Pons (tissue), 1 donor: ENCODE measurements at places on chromosomes 6 and 20.

DNA sequence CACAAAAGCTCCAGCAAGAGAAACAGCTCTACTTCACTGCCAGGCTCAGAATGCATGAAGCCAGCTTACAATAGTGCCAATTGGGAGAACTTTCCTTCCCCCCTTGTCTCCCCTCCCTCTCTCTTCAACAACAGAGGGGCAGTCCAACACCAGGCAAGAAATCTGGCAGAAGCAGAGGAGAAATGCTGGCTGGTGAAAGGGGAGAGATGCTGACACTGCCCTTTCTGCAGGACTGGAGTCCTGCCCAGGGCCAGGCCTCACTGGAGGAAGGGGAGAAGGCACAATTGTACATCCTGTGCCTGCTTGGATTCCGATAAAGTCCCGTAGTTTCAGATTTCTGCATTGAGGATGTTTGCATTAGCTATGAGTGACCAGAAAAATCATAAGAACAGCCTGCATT, 148.6 kb downstream of the LRRC1 start:
- peak; percentile 72 for DNase-seq

- DNase-seq: no peak
Observed at GRCh38 chr6:162271922-162272321, 455.6 kb downstream of the PRKN start.

DNA sequence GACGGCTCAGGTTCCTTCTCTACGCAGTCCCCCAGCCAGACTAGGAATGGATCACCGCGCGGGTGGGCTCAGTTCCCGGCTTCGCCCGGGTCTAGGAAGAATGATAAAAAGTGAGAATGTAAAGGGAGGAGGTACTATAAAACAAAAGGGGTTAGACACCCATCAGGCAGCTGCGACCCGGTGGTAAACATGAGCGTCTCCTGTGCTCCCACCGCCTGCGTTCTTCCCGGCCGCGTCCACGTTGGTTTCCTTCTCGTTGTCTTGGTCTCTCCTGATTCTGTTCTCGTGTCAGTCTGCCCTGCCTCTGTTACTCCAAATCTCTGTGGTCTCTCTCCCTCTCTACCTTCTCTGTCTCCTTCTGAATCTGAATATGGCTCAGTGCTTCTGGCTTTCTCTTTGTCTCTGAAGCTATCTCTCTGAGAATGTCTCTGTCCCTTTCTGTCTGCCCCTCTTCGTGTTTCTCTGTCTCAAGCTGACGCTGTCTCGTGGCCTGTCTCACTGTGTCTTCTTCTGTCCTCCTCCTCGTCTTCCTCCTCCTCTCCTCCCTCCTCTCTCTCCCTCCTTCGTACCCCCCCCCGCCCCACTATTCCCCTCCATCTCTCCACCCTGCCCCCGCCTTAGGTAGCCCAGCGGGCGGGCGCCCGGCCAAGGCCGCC, 41.6 kb upstream of the FOXP4 start:
- no peak for DNase-seq

GRCh38 chr6:1809291-1809988, 199.7 kb downstream of the FOXC1 start:
- no peak for DNase-seq

DNA sequence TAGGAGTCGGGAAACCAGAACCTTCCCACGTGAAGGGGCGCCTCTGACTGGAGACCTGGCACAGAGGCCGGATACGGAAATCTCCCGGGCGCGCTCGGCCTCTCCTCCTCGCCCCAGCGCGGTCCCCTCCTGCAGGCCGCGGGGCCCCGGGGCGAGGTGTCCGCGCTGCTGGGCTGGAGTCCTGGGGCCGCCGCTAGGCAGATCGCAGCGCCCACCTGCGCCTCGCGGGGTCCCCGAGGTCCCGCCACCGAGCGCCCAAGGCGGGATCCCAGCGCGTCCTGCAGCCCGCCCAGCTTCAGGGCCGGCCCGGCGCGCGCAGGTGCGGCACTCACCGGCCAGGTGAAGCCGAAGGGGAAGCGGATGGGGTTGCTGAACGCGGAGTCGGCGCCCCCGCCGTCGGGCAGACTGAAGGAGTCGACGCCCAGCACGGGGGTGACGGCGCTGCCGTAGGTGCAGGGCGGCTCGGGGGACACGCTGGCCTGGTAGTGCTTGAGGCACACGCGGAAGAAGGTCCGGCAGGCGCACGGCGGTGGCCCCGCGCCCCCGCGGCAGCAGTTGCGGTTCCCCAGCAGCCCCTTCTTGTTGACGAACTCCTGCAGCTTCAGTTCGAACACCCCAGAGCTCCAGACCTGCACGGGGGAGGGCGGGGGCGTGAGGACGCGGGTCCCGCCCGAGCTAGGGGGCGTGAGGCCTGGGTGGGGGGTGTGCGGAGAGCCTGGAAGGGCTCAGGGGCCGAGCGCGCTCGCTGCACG, 1.5 kb downstream of the DLL1 start:
- no peak for DNase-seq

DNA sequence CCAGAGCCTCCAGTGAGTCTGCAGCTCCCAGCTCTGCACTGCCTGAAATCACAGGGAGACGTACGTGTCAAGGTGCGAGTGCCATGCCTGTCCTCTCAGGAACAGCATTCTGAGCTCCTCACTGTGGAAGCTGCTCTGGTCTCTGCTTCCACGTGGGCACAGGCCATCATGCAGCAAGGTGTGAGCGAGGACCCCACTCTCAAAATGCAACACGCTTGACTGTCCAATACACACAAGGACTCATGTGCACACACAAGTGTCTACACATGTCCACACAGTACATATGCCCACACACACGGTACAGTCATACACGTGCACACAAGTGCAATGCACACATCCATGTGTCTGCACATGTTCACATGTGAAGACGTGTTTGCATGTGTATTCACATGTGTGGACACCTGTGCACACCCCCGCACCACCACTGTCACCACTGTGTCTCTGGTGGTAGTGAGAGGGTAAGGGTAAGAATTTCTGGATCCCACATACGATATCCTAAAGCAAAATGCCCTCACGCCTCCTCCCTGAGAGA, 260.5 kb downstream of the DLL1 start:
- no peak for DNase-seq

DNA sequence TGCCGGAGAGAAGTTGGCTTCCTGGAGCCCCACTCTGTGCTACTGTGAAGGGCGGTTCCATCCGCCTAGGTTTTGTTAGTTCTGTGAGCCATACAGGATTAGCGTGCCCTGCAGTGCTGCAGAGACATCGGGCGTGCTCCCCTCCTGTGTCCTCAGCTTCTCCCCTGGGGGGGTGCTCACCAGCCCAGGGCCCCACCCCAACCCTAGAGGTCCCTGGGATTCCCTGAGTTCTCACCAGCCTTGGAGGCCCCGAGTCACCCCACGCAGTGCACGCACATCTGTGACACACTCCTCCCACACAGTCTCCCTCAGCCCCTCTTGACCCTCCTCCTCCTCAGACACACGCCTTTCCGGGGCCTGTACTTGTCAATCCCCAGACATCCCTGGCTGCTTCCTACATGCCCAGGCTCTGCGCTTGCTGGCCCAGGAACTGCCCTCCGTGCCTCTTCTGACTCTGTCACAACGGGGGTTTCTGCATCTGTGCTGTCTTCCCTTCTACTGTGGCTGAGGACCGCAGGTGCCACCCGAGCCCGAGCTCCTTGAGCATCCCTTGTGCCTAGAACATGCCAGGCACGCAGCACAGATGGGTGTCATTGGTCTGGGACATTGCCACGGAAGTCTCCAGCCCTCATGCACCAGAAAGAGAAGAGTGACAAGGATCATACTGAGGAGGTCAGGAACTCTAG, 123.2 kb upstream of the RPS6KA2 start:
- DNase-seq: no peak

- DNase-seq: no peak
Observed at GRCh38 chr20:61801857-61802442, 263.7 kb downstream of the TAF4 start.

GRCh38 chr20:24795436-24795835, 153.6 kb upstream of the CST7 start:
- DNase-seq: no peak

GRCh38 chr6:148866657-148867268, 119.9 kb downstream of the UST start:
- DNase-seq: no peak

DNA sequence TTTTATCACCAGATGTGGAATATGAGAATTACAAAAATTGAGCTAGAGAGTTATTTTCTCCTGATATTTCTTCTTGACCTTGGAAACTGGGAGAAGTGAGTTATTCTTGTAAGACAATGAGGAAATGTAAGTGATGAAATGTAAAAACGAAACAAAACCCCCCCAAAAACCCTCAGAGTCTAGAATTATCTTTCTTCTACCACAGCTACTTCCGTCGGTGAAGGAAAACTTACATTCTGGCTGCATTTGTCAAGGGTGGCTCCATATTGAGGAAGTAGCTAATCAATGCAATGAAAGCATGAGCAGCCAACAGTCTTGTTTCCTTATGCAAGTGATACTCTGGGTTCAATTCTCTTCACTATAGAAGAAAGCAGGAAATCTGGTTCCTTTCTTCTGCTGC, 661.7 kb upstream of the CITED2 start:
- peak; percentile 75 for DNase-seq

GRCh38 chr6:163291622-163292021, 122.9 kb upstream of the QKI start:
- no peak for DNase-seq

GRCh38 chr20:38729767-38730166, 5.5 kb downstream of the SLC32A1 start:
- DNase-seq: no peak

- no peak for DNase-seq
Observed at GRCh38 chr6:18823782-18824386, 436.7 kb downstream of the RNF144B start.

DNA sequence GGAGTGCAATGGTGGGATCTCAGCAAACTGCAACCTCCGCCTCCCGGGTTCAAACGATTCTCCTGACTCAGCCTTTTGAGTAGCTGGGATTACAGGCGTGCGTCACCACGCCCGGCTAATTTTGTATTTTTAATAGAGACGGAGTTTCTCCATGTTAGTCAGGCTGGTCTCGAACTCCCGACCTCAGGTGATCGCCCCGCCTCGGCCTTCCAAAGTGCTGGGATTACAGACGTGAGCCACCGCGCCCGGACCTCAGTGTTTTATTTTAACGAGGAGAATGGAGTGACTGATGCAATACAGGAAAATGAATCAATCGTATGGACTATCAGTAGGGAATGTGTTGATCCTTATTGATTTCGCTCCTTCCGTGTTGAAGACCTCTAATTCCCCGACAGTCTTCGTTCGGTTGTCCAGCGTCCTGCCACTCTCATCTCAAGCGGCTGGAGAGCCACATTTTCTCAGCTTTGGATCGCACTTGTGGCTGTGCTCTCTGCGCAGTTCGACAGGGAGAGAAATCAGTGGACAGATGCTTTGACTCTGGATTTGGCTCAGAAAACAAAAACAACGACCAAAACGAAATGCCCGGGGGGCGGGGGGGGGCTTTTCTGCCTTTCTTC, 166.2 kb downstream of the TRIM27 start:
- no peak for DNase-seq

GRCh38 chr20:50366270-50367103, 143.7 kb upstream of the PTPN1 start:
- DNase-seq: no peak

GRCh38 chr6:111714416-111715270, 109.0 kb upstream of the TRAF3IP2 start:
- no peak for DNase-seq

DNA sequence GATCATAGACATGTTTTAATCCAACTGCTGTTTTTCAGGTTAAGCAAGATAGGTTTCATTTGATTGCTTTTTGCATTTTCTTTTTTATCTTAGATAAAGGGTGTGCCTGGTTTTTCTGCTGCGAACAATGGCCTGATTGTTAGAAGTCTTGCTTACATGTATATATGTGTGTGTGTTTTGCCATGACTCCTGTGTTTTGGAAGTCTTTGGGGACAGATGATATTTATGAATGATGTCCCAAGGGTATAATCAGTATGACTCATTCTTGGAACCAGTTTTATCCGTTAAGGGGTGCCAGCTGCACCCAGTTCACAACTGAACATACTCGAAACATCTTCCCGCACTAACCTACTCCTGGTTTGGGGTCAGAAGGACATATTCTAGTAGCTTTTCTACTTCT, 230.1 kb upstream of the SUPT3H start:
- no peak for DNase-seq

GRCh38 chr6:8578006-8578405, 142.7 kb upstream of the SLC35B3 start:
- no peak for DNase-seq

DNA sequence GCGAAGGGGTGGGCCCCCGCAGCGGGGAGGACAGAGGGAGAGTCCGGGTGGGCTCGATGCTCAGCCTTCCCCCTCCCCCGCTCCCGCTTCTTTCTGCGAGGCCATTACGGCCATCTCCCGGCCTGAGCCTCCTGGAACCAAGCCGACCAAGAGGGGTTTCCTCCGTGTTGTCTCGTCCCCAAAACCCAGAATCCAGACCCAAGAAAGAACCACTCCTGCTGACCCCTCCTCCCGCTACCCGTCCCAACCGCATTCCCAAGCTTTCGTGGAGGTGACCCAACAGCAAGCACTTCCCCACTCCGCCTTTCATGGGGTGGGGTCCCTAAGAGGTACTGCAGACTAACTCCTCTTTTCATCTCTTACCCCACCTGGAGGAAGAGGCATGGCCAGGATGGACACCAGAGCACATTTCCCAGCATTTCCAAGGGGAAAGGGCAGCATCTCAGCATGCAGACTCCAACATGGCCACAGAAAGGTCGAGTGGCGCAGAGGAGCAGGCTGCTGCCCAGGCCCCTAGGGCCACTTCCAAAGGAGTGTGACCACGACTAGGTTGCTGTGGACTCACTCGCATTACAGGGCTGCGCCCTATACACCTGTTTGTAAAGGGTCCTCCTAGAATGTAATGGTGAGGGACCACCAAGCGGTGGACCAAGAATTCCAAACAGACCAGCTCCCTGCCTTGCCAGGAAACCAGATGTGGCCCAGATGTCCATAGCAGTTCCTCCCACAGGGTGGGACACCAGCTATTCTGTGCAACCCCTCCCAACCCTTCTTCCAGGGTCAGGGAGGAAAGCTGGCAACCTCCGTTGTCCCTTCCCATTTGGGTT, 53.4 kb downstream of the MRPL14 start:
- no peak for DNase-seq

GRCh38 chr20:17549131-17549530, 18.0 kb upstream of the BFSP1 start:
- DNase-seq: no peak

- DNase-seq: no peak
Observed at GRCh38 chr6:56807326-56807988, 147.4 kb upstream of the BEND6 start.

DNA sequence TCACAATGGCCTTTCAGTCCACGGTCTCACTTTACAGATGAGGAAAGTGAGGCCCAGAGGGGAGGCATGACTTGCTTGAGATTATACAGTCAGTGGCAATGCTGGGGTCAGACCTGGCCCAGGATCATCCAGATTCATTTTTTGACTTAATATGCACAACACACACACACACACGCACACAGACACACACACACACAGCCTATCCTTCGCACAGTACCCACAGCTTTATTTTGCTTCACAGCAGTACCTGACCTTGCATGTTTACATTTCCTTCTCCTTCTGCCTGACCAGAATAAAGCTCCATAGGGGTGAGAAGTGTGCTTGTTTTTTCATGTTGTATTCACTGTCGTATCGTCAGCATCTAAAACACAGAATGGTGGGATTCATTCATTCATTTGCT, 79.8 kb downstream of the VEGFA start:
- no peak for DNase-seq
